ENCODE measurements at places on chromosomes 7 and 10. TPM values are rescaled to one million over a fixed set of nuclear protein-coding genes. Genes with fewer than 3 reads are reported as not detected.
A peak's percentile ranks its signal among the peaks of the same experiment; 100 is the strongest.

The CYP26C1 gene
- 0.23 TPM for total RNA-seq

The RHOBTB1 gene
- total RNA-seq = 16.5 TPM

The HHEX gene
- total RNA-seq = 21.6 TPM

The COX19 gene
- 15.4 TPM for total RNA-seq

The DDC gene
- not detected for total RNA-seq

The RPP30 gene
- 81.3 TPM for total RNA-seq

The NEBL gene
- 13.0 TPM for total RNA-seq

The MKRN1 gene
- total RNA-seq = 62.6 TPM

The SSBP1 gene
- 360 TPM for total RNA-seq

The IL15RA gene
- 13.3 TPM for total RNA-seq

The CTBP2 gene
- 75.1 TPM for total RNA-seq

The GRID2IP gene
- not detected for total RNA-seq

GRCh38 chr7:130733931-130734814 is at the start of gene KLF14:
Gene KLF14 (minus strand): TSS chr7:130734207. CDS start chr7:130734033, 174 bp downstream.
- DNase-seq = no peak

- DNase-seq = peak; percentile 71
Measured at GRCh38 chr7:28984631-28985030, 26.5 kb upstream of the TRIL start.

DNA sequence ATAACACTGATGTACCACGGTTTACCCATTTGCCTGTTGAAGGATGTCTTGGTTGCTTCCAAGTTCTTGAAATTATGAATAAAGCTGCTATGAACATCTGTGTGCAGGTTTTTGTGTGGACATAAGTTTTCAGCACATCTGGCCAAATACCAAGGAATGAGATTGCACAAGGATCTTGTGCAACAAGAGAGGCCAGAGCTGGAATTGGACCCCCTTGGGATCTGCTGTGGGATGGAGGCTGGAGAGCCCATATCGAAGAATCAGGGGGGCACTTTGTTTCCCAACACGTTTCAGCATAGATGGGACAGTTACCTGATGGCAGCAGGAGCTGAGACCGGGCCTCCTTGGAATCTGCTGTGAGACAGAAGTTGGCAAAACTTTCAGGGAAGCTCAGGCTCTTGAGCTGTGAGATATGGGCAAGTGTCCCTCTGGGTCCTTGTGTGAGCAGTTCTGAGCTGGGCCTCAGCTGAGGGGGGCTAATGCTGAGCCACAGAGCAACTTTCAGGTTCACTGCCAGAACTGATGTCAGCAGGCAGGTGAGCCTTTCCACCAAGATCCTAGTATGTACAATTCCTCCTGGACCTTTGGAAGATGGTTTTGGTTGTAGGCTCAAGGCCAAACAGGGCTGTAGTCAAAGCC is 115.2 kb upstream of the RAB18 start:
- DNase-seq = no peak

- no peak for DNase-seq
Measured at GRCh38 chr10:110399965-110400933, 95.5 kb upstream of the SMNDC1 start.

- no peak for DNase-seq
Measured at GRCh38 chr10:30052062-30052461, 7.3 kb downstream of the JCAD start.

DNA sequence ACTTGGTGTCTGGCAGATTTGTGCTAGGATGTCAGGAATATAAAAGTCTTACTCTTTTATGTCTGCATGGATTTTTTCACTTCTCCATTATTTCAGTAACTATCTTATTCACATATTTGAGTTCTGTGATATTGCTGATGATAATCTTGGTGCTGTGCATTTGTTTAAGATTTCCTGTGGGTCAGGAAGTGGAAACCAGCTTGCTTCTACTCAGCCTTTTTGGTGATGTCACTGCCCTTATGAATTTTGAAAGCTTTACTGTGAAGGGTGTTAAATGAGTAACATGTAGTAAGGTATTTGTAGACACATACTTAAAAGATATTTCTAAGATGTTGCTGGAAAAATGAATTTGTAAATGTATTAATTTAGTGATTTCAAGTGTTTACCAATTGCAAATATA is 69.5 kb upstream of the VOPP1 start:
- DNase-seq = no peak

DNA sequence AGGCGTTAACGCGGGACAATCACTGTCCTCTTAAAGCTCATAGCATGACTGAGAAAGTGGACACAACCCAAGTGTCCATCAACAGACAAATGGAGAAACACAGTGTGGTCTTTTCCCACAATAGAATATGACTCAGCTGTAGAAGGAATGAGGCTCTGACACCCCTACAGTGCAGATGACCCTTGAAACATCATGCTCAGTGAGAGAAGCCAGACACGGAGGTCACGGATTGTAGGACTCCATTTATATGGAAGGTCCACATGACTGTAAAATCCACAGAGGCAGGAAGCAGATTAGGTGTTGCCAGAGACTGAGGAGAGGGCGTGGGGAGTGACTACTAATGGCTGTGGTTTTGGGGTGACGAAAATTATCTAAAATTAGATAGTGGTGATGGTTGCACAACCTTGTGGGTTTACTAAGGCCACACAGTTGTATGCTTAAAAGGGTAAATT is 6.1 kb upstream of the NCAPG2 start:
- no peak for DNase-seq

GRCh38 chr10:77513781-77514331 is 123.8 kb downstream of the KCNMA1 start:
- DNase-seq = no peak

DNA sequence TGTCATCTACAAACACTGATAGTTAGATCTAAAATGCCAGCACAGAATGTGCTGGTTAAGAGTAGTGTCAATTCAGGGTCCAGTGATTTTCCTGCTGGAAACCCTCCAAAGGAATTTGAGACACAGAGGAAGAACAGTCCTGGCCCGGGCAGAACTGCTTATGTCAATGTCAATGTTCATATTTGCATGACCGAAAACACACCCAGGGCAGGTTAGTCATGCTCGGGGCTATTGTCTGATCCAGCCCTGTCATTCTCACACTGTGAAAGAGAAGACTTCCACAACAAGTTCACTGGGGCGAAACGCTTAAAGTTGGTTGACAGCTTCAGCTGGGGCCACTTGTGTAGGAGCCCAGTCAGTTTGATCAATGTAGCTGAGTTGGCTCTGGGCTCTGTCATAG is 139.3 kb downstream of the C1GALT1 start:
- DNase-seq = no peak

- DNase-seq = no peak
Measured at GRCh38 chr10:43778571-43778970, 129.9 kb upstream of the ZNF32 start.

DNA sequence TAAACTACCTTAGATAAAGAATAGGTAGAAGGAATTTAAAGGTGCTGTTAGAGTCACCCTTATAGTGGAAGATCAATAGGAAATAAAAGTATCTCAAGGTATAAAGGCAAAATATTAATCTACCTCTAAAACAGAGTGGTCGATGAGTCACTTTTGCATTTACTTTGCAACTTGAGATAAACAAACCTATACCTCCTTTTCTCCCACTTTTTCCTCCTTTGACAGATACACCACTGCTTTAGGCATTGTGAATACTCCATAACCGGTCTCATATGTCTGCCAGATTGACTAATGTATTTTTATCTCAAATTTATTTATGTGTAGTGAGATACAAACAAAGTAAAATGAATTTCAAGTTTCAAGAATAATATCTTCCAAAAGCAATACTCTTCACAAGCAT is 193.5 kb downstream of the SKAP2 start:
- DNase-seq = no peak

DNA sequence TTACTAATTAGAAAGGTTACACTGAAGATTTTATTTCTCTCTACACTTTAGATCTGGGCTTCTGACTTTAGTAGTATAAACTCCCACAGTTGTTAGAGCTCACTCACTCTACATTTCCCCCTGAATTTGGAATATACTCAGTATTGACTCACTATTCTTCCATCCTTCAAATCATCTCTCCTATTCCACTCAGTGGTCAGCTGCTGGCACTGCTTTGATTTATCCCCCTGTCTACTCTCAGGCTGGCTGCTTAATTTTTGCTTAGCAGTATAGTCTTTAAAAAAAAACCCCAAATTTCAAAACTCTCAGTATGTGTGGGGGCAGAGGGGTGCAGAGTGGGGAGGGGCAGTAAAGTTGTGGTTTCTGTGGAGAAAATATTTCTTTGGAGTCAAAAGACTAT is 68.9 kb downstream of the CDK6 start:
- no peak for DNase-seq

DNA sequence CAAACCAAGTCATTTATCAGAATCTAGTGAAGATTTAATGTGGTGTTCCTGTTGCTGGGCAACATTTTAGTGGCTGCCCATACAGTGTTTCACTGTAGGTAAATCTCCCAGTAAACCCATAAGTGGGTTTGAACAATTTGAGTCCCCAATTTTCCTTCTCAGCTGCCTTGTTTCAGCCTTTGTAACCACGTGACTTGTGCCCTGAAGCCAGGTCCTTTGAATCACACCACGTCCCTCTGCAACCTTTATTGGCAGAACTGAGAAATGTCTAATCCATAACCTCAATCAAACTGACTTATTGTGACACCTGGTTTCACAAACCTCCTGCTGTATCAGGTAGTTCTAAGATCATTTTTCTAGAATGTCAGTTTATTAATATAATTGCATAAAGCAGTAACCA is 30.1 kb downstream of the SND1 start:
- DNase-seq = no peak

GRCh38 chr10:13882119-13882711 is 295.4 kb downstream of the PRPF18 start:
- no peak for DNase-seq

- peak; percentile 69 for DNase-seq
Measured at GRCh38 chr7:98745722-98746318, 124.0 kb downstream of the TMEM130 start.

GRCh38 chr7:116938678-116939077 is 14.6 kb upstream of the ST7 start:
- DNase-seq = no peak

DNA sequence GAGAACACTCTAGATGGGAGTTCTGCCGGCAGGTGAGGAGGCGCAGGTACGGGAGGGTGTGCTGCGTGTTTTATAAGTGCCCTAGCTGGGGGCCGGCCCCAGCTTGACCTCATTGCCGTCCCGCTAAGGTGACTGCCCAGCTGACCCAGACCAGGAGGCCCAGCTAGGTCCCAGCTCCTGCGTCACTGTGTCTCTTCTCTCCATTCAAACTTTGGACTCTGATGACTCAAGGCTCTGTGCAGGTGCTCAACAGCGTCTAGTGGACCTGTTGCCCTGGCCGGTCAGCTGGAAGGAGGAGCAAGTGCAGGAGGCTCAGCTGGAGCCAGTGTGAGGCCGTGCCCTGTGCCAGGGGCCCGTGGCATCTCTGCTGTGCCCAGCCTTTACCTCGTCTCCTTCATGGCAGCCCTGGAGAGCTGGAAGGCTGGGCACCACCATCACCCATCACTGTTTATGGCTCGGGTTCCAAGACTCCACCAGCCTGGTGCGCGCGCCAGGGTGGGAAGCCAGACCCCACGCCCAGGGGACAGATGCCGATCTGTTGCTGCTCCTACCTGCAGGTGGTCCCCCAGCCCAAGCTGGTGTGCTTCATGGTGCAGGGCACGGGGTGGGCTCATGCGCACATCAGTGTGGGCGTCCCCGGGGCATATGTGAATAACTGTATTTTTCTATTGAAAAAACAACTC is 14.6 kb downstream of the LHPP start:
- DNase-seq = no peak

DNA sequence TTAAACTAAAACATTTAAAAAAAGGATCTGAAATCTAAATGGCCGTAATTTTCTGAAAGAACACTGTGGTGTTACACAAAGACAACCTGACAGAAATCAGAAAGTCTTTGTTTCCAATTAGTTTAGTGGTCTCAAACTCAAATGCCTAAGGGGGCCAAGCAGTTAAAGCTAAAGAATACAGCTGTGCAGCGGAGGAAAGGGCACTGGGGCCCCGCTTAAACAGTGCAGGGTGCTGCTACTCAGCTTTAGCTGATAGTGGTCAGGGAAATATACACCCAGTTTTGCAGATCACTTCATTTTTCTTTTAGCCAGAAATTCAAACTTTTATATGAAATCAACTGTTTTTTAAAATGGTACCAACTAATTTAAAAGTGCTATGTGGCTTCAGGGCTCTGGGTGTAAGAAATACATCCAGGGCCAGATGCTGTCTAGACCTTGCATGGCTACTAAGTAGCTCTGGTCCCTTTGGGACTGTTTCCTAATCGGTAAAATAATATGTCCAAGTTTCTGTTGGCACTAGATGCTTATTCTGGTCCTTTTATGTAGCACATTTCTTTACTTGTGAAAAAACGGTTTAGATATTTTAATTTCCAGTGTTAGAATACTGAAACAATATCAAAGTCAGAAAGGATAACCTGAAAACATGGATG is 161.8 kb upstream of the LAMB4 start:
- no peak for DNase-seq

DNA sequence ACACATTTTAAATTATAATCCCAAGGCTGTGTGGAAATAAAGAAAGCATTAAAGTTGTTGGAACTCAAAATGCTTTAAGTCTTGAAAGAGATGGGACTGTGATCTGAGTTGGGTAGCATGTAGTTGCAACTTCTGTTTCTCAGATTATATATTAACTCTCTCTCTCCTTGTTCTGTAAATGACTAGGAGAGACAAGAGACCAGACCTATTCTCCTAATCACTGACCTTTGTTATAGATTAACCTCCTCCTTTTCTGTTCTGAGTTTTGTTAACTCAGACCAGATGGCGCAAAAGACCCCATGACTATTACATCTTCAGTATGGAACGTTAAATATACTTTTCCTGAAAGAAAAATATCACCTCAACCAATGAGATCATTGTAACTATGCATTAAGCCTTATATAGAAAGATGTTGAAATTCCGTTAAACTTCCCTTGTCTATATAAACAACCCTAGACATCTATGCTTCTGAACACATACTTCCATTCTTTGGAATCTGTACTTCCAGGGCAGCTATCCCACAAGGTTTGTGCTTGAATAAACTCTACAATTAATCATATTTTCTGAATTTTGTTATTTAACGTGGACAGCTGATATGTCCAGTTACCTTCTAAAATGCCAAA is 143.5 kb upstream of the TRIM24 start:
- no peak for DNase-seq

GRCh38 chr7:17685141-17685540 is 255.2 kb downstream of the SNX13 start:
- DNase-seq = no peak

- DNase-seq = no peak
Measured at GRCh38 chr10:490891-491571, 198.4 kb downstream of the DIP2C start.

DNA sequence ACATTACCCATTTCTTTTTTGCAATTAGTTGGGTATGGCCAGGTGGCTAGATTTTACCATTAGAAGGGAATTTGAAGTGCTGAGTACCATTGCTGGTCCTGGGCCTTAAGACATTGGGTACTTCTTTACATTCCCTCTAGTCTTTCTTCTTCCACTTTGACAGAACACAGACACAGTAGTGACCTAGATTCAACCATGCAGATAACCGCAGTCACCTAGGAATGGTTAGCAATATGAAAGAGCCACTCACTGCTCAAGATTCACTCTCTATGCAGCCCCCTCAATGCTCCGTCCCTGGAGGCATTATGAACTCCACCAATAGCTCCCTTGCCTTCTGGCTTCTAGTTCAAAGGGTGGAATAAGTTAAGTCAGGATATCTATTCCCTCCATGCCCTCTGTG is 16.2 kb upstream of the PON1 start:
- no peak for DNase-seq
